ENCODE measurements at places on chromosomes 6 and 20.
A peak's percentile ranks its signal among the peaks of the same experiment; 100 is the strongest.

DNA sequence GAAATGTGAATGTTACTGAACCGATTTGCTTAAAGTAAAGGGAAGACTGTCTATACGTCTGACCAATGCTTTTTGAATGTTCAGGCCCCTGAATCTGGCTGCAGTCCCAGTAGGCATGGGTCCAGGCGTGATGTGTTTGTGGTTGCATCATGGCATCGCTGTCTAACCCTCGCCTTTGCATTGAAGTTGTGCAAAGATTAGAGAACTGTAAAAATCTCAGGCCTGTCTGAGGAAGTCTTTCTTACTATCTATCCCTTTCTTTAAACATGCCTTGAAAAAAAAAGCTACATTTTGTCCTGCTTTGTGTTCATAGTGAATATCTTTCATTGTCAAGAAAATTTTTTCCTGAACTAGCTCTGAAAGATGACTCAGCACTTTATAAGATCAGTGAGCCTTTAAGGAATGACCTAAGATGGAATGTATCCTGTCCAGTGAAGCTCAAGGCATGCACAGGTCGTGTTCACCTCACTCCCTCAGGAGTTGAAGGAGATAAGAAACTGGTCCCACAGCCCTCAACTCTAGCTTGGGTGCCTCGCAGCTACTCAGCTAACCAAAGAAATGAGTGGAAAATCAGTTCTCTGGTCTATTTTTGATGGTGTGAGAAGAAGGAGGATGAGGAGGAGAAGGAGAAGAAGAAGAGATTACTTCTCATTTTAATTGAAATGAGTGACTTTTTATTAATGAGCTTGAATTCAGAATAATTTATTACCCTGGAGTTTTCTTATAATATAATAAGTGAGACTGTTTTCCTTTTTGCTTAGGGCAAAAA, 48.6 kb downstream of the TPD52L1 start:
- DNase-seq = no peak

DNA sequence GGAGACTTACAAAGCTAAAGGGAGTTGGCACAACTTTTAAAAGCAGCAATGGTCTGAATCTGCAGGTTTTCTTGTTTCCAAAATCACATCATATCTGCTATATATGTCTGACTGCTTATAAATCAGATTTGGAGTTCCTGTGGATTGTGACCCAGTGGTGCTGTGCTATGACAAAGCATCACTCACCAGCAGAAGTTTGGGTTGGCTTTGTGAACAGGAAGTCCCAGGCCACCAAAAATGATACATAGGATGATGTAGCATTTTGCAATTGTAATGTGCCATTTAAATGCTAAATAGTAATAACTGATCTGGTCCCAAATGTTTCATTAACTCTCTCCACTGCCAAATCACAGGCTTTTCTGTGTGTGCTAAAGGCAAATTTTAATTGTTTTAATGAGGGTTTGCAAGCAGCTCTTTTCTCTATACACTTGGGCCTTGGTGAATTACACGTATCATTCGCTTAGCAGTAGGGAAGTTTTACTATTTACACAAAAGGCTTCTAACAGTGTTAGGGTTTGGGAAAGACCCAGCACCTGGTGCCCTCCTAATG, 60.8 kb downstream of the SYNDIG1 start:
- no peak for DNase-seq

GRCh38 chr6:63504777-63505384, 67.4 kb upstream of the LOC128125822 start:
- no peak for DNase-seq

- DNase-seq = no peak
These were observed 154.0 kb downstream of the BMP7 start for GRCh38 chr20:57112448-57112847.

DNA sequence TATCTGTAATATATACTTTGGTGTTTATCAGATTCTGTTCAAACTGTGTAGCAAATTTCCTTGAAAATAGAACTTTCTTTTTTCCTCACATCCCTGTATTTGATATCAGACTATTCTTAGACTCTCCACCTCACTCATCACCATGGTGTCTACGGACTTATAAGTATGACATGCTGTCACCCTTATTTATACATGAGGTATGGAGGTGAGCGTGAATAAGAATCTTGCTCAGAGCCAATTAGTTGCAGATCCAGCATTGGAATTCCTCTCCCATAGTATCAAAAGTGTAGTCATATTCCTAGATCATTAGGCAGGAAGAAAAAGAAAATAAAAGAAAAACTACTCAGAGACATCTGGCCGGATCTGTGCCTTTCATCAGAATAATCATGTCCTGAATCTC, 43.0 kb downstream of the TPD52L1 start:
- DNase-seq = no peak

GRCh38 chr6:99512033-99512432, 3.2 kb downstream of the USP45 start:
- DNase-seq = no peak

DNA sequence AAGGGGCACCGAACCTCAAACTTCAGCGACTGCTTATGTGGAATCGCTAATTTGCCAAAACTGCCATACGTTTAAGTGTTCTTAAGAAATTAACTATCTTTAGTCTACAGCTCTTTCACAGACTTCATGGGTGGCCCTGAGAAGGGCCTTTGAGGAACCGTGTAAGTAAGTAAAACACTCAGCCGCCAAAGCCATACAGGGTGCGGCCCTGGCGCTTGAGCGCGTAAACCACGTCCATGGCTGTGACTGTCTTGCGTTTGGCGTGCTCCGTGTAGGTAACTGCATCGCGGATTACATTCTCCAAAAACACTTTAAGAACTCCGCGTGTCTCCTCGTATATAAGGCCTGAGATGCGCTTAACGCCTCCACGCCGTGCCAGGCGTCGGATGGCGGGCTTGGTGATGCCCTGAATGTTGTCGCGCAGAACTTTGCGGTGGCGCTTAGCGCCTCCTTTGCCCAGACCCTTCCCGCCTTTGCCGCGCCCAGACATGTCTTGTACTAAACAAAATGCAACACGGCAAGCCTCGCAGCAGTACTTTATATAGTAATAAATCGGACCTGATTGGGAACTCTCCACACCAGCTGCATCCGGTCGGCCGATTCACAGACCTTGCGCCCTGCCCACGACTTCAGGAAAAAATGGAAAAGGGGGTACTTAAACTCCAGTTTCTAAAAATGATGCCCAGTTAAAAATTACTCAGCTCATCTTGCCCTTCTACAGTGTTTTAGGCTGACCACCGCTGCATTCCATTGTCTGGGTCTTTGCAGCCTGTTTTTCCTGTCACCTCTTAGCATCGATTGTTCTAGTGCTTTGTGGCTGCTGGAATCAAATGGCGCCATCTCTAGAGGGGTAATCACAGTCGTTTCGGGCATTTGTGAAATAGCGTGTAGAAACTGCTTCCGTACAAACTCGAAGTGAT, 38.9 kb downstream of the OR2B2 start:
- DNase-seq = peak; percentile 60

GRCh38 chr6:29680416-29680815, 536 bp downstream of the ZFP57 start:
- no peak for DNase-seq

DNA sequence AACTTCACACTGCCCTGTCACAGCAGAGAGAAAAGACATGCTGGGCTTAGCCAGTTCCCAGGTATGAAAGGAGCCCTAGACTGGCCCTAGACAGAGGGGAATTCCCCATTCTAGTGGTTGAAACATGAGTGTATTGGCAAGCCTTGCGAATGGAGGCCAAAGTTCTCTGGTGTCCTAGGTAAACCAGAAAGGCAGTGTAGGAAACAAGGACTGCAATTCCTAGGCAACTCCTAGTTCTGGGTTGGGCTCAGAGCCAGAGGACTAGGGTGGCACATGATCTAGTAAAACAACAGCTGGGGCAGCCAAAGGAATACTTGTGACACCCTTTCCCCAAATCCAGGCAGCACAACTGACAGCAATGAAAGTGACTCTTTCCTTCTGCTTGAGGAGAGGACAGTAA, 265.0 kb upstream of the EPHA7 start:
- no peak for DNase-seq

- DNase-seq = no peak
These were observed 31.1 kb upstream of the ENPP4 start for GRCh38 chr6:46098678-46099077.
